Psoas muscle (tissue), 8 donors: ENCODE measurements at places on chromosomes 12 and 14. TPM values are rescaled to one million over a fixed set of nuclear protein-coding genes. Genes with fewer than 3 reads are reported as not detected.

The CBLN3 gene
- polyA plus RNA-seq: 0.38 TPM

DNA sequence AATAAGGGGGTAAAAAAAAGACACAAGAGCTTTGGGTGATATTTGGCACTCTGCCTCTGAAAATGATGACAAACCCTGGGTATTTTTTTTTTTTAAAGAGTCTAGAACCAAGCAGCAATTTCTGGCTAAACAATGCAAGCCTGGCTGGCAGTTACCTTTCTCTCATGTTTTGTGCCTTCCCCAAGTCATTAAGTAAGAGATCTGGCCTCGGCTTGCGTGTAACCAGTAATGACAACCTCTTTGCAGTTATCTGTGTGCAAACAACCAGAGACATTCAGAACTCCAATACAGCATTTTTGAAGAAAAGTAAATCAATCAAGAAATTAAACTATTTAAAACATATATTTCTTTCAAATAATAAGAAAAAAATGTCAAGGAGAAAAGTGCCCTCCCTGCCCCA lies 167.5 kb downstream of the KCNC2 start:
- DNase-seq: no peak

DNA sequence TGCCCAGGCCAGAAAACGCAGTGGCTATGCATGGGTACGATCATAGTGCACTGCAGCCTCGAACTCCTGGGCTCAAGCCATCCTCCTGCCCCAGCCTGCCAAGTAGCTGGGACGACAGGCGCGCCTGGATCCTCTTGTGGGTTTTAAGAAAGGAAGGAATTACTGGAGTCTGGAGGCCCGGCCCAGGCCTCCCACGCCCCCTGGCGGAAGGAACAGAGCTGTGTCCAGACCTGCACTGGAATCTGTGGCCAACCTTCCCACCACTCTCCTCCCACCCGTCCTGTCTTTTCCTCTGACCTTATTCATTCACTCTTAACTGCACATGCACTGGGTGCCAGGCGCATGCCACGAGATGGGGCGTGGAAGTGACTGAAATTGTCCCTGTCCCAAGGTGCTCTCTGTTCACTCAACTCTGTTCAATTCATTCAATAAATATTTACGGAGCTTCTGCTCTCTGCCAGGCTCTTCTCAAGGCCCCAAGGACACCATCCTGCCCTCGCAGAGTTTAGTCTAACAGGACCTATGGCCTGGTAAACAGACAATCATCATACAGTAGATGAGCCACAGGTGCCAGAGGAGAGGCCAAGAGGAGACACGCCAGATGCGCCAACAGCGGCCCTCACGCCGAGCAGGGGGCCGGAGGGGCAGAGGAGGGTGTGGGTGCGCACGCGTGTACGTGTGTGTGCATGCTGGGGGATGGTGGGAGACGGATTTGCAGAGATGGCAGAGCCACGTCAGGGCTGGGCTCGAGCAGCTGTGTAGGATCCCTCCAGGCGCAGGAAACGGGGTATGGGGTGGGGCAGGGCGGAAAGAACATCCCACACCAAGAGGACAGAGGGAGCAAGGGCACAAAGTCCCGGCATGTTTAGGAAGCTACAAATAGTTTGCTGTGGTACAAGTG lies 13.7 kb upstream of the TMEM106C start:
- DNase-seq: peak; percentile 79

GRCh38 chr12:92047393-92047826 lies 98.2 kb downstream of the BTG1 start:
- DNase-seq: no peak

The PPM1H gene
- 0.65 TPM for polyA plus RNA-seq
